ENCODE measurements at places on chromosomes 2 and 18.
A peak's percentile ranks its signal among the peaks of the same experiment; 100 is the strongest.

GRCh38 chr2:128376241-128377041, 57.8 kb upstream of the HS6ST1 start:
- DNase-seq, result peak; percentile 3

DNA sequence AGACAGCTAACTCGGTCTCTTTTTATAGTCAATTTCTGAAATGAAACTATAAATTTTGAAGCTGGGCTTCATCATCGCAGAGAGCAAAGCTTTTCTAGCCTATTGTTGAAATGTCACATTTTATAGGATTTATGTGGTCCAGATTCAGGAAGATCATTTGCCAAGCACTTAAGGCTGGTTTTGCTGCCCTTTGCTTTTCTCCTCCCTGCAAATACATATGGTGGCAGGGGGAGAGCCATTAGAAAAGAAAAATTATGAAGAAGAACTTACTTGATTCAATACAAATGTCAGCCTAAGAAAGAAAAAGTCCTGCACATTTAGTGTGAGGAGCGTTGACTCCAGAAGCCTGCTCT, 206.9 kb upstream of the NRP2 start:
- DNase-seq, result no peak

- DNase-seq, result no peak
Measured at GRCh38 chr2:219418155-219419011, at the start of gene DES. DES (plus strand) TSS chr2:219418377; CDS start chr2:219418463, 86 bp downstream.

DNA sequence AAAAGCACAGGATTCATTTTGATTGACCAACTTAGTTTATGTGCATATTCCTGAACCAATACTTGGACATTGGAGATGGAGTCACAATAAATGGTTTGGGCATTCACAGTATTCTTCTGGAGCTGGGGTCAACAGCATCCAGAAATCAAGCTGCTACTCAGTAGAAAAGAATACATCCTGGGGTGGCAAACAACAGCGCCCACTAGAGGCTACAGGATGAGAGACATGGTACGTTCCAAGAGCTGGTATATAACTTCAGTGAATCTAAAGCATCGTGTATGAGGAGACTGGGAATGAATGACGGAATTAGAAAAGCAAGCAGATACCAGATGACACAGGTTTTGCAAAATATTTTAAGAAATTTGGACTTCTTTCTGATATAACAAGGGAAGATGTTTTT, 142.9 kb upstream of the FIGN start:
- DNase-seq, result no peak
